ENCODE measurements at places on chromosomes 3 and 15.

DNA sequence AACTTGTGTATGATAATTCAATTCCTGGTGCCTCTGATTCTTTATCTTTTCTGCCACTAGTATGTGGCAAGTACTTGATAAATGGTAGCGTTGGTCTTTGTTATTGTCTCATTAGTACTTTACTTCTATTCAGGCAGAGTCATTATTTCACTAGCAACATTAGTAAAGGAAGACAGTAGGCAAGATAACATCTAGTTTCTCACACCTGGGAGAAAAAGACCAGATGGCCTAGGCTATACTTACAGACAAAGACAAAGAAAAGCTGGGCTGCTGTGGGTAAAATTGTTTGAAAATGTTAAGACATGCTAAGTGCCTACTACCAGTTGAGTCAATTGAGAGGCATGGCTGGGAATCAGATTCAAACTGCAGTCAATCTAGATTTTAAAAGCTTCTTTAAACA, 198.7 kb upstream of the CMC1 start:
- no peak for DNase-seq

- no peak for DNase-seq
Observed at GRCh38 chr15:91522605-91523332, 330.7 kb upstream of the SLCO3A1 start.

DNA sequence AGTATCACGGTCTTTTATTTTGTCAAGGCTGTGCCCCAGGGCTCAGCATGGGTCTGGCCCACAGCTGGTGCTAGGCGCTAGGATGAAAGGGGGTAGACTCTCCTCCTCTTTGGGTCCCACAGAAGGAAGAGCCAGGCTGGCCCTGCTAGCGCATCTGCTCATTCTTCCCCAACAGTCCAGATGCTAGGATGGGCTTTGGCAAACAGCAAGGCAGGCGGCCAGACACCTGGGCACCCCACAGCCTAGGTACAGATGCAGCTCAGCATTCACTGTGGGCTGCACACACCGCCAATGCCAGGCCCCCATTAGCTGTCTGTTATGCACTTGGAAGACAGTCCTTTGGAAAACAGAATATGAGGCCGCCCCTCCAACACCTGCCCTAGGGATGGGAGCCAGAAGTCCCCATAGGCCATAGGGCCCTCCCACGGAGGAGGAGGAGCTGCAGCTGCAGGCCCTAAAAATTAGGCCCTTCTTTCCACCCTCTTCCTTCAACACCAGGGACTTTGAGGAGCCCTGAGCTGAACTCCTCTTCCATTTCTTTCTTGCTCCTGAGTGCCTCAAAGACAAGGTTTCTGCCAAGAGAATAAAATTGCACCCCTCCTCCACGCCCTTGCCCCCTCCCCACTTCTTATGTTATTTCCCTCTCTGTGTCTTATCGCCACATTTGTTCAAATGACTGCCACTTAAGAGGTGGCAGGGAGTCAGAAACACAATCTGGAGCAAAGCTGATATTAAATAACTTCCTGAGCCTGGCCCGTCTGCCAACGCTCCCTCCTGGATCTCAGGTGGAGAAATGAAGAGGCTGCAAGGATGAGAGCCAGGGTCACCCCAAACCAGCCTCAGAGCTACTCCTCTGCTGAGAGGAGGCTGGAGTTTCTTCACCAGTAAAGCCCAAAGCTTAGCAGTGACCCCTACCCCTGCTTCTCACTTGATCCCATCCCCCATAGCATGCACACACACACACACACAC, 13.7 kb downstream of the NTRK3 start:
- DNase-seq, result no peak

DNA sequence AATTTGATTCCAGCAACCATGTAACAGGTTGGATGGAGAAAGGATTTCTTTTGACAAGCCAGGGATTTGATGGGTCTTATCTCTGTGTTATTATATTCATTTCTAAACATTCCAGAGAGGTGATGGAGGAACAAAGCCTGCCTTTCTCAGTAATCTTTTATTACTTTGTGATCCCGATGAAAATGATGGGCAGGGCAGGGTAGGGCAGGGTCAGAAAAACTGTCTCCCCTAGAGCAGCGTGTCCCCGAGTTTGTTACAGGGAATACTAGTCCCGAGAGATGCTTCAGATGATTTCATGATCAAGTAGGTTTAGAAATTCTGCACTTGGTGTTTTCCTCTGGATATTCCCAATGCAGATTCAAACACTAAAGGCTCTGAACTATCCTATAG, 111.8 kb upstream of the RGMA start:
- no peak for DNase-seq

DNA sequence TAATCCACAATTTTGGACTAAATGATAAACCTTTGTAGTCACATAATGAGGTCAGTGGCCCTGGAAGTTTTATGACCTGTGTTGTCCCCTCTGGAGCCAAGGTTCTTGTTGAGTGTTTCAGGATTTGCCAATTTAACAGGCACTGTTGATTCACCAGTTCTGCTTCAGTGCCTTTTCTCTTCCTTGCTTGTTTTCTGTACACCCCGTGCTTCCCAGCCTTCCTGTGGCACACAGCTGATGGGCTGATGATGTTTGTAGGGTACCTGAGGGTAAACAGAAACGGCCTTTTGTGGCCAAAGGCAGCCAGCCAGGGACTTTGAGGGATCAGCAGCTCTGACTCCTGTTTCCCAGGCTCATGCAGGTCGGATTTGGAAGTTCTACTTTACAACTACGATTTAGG, 13.3 kb downstream of the GYG1 start:
- DNase-seq, result no peak

DNA sequence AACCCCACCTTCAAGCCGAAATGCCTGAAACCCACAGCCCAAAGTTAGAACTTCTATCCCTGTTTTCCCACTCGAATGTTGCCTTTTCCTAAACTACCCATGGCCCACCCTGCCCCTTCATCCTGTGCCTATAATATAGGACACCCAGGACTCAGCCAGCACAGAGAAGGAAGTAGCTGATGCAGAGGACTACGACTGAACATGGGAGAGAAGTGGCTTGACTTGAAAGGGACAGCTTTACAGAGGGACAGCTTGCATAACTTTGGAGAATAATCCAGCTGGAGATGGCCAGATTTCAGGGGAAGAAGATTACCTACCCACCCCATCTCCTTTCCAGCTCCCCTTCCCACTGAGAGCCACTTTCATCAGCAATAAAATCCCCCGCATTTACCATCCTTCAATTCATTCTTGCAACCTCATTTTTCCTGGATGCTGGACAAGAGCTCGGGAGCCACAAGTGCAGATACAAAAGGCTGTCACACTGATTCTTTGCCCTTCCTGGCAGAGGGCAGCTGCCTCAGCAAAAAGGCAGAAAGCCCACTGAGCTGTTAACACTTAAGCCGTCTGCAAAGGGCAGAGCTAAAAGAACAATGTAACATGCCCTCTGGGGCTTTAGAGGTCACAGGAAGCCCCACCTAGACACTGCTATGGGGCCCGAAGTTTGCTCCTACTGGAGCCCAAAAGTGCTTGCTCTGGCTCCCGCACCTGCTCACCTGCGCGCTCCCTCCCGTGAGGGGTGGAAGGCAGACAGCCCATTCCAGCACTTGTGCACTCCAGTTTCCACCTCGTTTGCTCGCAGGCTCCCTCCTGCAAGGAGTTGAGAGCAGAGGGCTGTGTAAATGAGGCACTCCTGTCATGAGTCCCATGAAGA, 224.0 kb downstream of the TBC1D5 start:
- DNase-seq, result no peak

- no peak for DNase-seq
Observed at GRCh38 chr3:87426918-87427317, 150.5 kb upstream of the POU1F1 start.

GRCh38 chr3:7368597-7368996, 507.7 kb downstream of the GRM7 start:
- no peak for DNase-seq

DNA sequence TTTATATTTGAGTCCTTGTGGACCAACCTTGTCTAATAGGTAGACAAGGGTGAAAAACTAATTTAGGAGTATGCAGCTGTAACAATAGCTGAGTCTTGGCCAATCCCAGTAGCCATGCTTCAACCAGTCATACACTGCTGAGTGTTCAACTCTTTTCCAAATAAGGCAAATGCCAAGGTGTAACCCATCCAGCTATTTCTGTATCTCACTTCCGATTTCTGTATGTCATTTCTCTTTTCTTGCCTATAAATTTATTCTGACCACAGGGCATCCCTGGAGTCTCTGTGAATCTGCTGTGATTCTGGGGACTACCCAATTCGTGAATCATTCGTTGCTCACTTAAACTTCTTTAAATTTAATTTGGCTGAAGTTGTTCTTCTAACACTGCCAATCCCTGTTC, 93.2 kb downstream of the MAGI1 start:
- no peak for DNase-seq

DNA sequence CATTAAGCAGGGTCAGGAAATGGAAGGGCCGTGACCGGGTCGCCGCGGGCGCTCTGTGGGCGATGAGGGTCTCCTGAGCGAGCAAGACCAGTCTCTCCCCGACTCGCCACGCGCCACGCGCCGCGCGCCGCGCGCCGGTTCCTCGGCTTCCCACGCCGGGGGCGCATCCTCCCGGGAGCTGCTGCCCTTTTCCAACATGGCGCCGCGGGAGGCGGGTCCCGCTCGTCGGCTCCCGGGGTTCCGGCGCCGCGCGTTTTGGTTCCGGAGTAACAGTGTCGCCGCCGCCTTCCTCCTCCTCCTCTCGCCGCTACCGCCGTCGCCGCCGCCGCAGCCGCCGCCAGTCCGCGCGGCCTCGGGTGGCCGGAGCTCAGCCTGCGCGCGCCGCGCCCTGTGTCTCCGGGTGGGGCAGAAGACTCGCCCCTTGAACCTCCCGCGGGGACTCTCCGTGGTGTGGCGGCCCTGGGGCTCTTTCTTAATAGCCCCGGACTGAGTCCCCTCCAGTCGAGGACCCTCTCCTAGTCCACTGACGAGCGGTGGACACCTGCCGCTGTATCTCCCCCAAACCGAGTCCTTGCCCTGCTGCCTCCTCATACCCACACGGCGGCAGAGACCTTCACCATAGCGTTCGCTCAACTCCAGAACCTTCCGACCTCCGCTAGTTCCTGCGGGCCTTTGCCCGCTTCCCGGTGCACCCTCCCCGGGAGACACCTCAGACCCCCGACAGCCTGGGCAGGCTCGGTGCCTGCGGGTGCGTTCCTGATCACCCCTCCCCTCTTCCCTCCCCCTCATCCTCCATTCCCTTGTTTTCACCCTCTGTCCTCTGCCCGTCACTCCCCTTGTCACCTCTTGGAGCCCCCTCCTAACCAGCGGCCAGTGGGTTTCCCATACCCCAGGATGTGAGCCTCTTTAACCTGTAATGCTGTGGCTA, at the start of gene MAP2K5:
Gene MAP2K5, plus strand, starts transcription at position 284 of the 928 bp plus-strand sequence. Its CDS starts 633 bp downstream, at position 917.
- DNase-seq, result no peak

- DNase-seq, result no peak
Observed at GRCh38 chr15:73286311-73286710, 82.4 kb downstream of the HCN4 start.

DNA sequence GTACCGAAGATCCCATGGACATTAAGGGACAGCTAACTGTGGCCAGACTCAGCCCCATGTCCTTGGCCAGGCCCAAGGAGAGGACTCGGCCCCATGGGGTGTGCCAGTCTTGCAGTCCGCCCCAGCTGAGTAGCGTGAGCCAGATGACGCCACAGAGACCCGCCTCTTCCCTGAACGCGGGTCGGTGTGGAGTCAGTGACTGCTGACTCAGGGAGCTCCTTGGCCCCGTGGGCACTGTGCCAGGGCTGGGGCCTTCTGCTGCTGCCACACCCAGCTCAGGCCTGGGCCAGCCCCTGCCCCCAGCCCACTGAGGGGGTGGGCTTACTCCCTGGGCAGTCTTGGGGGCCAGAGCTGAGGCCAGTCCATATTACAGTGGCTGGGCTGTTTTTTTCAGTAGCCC, 52.8 kb downstream of the PLXNA1 start:
- no peak for DNase-seq

GRCh38 chr15:82047453-82048400, 1.9 kb upstream of the MEX3B start:
- no peak for DNase-seq

GRCh38 chr3:135056084-135056730, 261.1 kb downstream of the EPHB1 start:
- DNase-seq, result no peak

All from iPS DF 19.7 (cell line).